ENCODE measurements at places on chromosomes 11 and 22. TPM values are rescaled to one million over a fixed set of nuclear protein-coding genes. Genes with fewer than 3 reads are reported as not detected.
A peak's percentile ranks its signal among the peaks of the same experiment; 100 is the strongest.

GRCh38 chr11:128735935-128736605, 42.2 kb downstream of the FLI1 start:
- no peak for DNase-seq

DNA sequence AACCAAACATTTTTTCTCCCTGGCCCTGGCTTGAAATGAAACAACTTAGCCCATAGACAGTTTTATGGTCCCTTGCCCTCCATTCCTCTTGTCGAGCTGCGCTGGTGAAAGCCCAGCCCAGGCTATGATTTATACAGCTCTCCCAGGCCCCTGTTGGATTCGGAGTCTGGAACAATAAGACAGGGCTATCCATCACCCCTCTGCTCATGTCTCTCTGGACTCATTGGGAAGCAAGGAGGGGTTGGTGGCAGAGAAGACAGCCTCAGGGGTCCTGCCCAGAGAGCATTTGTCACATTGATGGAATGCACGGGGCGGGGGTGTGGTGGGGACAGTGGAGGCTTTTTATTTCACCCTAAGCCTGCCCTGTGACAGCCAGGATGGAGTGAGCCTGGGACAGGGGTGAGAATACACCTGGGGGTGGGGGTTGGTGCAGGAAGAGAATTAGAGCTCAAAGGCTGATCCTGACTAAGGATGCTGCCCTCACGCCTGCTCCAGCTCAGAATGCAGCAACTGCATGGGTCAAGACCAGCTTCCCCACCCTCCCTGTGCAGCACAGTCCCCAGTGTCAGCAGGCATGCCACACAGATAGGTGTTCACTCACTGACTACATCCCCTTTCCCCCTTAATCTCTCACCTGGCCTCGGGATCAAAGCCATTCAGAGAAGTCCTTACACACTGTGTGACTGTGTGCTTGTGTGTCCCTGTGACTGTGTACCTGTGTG, 10.0 kb upstream of the PKNOX2 start:
- DNase-seq = no peak

DNA sequence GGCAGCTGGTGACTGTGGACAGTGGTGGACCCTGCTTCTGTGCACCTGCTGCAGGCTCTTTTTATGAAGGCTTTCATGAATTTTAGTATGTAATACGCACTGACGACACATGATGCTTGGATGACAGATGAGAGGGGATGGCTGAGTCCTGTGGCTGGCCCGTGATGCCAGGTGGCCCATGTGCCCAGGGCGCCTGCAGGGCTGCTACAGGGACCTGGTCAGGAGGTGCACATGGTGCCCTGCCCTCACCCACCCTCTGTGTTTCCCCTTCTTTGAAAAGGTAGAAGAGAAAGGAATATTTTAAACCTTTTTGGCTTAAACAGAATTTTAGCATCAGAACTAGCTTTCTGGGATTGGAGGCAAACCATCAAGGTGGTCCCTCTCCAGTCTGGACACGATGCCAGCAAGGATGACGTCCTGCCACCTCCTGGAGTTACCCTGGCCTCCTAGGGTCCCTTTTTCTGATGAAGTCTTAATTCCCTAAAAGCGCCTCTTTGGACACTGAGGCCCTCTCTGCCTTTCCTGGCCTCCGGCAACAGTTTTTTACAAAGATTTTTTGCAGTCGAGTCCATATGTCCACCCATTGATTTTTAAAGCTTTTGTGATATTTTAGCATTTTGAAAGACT, 5.4 kb upstream of the RANBP1 start:
- DNase-seq = no peak

DNA sequence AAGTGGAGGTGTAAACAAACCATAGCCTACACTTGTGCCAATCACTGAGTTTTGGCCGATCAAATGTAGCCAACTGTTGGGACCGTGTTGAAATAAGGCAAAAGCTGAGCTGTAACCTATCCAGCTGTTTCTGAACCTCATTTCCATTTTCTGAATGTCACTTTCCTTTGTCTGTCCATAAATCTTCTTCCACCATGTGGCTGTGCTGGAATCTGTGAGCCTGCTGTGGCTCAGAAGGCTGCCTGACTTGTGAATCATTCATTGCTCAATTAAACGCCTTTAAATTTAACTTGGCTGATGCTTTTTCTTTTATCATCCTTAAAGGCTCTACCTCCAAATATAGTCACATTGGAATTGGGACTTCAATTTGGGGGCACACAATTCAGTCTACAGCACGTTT, 203.1 kb upstream of the MPPED2 start:
- DNase-seq = peak; percentile 61

DNA sequence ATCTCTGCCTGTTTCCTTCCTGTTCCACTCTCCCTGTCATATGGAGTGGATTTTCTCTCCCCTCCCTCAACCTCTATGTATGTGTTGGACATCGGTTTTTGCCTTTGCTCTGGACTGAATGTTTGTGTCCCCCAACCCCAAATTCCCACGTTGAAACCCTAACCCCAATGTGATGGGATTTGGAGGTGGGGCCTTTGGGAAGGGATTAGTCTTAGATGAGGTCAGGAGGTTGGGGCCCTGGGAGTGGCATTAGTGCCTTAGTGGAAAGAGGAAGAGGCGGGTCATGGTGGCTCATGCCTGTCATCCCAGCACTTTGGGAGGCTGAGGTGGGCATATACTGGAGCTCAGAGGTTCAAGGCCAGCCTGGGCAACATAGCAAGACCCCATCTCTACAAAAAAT, 11.6 kb downstream of the TP53AIP1 start:
- DNase-seq = no peak

The TRMU gene
- total RNA-seq = 38.4 TPM

The CCDC116 gene
- total RNA-seq = 0.54 TPM

The FIBIN gene
- total RNA-seq = 45.3 TPM

The INPP5J gene
- total RNA-seq = 0.13 TPM

GRCh38 chr11:70470127-70470526, 71.8 kb downstream of the CTTN start:
- no peak for DNase-seq

DNA sequence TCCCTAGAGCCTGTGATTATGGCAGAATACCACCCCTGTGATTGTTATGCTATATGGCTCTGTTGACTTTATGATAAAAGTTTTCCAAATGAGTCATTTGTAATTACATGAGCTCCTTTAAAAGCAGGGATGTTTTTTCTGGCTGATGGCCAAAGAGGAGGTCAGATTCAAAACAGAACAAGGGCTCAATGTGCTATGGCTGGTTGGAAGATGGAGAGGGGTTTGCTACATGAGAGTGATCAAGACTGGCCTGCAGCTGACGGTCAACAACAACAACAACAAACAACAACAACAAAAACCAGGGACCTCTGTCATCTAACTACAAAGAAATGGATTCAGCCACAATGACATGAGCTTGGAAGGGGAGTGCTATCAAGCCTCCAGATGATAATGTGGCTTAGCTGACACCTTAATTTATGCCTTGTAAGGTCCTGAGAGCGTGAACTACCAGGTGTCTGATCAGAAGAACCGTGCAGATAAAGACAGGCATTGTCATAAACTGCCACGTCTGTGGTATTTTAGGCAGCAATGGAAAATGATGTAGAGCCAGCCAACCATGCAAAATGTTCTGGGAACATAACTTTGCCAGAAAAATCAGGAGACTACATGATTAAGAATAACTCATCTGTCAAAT, 47.2 kb downstream of the PIWIL3 start:
- DNase-seq = peak; percentile 53

DNA sequence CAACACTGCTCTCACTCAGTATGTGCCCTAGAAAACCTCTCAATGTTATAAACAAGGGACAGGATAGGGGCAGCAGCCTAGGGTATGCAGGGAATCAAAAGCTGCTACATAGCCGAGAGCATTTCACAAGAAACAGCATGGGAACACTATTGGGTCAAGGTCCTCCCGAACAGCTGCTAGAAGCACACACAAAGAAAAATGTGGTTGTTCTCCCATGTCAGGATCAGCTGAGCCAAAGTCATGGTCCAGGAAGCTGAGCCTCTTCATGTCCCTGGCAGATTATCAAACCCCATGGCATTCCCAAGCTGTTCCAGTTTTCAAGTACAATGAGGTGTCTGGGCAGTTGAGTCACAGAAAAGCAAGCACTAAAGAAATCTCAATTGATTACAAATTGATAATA, 21.0 kb upstream of the GDPD4 start:
- DNase-seq = peak; percentile 76

DNA sequence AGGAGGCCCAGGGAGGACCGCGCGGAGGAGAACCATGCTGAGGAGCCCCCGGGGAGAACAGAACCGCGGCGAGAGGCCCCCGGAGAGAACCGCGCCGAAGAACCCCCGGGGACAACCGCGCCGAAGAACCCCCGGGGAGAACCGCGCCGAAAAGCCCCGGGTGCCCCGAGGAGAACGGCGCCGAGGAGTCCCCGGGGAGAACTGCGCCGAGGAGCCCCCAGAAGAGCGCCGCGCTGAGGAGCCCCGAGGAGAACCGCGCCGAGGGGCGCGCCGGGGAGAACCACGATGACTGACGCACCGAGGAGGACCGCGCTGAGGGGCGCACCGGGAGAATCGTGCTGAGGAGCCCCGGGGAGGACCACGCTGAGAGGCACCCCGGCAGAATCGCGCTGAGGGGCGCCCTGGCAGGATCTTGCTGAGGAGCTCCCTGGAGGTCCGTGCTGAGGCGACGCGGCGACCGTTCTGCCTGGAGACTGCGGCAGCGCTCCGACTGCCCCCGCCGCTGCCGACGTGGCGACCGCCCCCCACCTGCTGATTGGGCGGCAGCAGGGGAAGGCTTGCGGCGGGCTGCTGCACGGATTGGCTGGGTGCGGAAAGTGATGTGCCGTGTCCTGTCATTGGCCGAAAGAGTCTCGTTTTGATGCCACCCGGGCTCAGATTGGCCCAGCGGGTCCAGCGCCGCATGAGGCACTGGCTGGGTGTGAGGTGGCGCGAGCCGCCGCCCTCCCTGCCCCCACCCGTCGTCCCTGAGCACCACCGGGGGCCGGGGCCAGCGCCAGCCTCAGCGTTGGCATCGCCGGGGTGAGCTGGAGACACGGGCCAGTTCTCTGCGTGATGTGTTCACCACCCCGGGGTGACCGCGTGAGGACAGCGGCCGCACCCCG, at the start of gene KCNQ1OT1:
Gene KCNQ1OT1, minus strand, starts transcription at position 464 of the 884 bp plus-strand sequence.
- peak; percentile 92 for DNase-seq

The PHLDA2 gene
- total RNA-seq = 16.8 TPM

- DNase-seq = peak; percentile 60
Observed at GRCh38 chr11:93020248-93021046, 51.0 kb downstream of the MTNR1B start.

DNA sequence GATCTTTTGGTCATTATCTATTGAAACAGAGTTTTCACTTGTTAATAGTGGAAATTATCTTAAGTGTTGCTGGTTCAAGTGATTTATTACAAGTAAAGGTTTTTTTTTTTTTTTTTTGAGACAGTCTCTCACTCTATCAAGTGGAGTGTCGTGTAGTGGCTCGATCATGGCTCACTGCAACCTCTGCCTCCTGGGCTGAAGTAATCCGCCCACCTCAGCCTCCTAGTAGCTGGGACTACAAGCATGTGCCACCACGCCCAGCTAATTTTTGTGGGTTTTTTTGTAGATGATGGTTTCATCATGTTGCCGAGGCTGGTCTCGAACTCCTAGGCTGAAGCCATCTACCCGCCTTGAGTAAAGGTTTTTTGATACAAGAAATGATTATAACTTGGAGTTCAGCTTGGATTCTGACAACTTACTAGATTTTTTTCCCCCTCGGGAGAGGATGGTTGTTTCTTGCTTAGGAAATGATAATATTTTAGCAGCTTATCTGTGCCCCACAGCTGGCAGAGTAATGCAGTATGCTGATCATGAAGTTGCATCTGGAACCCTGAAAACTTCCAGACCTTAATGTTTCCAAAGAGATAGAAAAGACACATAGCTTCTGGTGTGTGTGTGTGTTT, 68.9 kb downstream of the MTMR3 start:
- no peak for DNase-seq

The ABTB2 gene
- 9.9 TPM for total RNA-seq

DNA sequence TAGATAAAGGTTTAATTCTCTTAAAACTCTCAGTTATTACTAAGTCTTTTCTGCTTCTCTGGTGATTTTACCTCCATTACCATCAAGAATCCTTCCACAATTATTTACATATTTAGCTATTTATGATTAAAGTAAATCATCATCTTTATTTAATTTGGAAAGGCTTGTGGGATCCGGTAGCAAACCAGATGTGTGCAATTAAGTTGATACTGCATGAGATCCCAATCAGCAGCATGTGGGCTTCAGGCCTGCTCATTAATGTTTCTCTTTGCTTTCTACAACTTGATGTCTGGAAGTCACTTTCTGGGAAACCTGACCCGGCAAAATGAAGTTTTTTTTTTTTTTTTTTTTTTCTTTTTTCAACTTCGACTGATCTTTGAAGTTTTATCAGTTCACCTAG, 558.4 kb upstream of the ANO5 start:
- DNase-seq = no peak
